ENCODE measurements at places on chromosomes 1 and 21.

DNA sequence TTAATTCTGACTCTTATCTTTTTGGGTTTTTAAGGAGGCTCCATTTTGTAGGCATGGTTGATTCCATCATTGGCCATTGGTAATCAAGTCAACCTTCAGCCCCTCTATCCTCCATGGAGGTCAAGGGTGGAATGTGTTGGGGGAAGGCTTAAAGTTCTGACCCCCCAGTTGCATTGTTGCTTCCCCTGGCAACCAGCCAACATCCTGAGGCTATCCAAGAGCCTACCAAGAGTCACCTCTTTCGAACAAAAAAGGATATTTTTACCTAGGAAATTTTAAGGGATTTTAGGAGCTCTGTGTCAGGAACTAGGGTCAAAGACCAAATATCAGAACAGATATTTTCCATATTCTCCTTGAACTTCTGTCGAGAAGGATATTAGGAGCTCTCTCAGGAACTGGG, 251.8 kb downstream of the RYR2 start:
- no peak for DNase-seq

DNA sequence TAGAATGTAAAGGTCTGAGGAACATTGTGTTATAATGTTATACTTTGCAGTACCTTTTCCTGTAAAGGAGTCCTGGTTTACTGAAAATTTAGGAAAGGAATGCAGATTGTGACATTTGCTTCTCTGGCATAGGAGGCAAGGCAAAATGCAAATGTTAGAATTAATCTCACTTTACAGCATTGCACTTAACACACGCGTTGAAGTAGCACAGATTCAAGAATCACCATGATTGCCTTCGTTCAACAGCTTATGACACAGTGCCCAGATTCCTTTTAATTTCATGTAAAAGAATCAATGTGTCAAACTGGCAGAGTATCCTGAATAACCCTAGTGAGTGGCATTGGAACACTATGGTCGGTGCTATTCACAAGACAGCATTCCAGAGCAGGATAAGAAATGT, 47.4 kb downstream of the RGS7 start:
- no peak for DNase-seq

- no peak for DNase-seq
Measured at GRCh38 chr1:166141969-166142368, 24.8 kb downstream of the FAM78B start.

DNA sequence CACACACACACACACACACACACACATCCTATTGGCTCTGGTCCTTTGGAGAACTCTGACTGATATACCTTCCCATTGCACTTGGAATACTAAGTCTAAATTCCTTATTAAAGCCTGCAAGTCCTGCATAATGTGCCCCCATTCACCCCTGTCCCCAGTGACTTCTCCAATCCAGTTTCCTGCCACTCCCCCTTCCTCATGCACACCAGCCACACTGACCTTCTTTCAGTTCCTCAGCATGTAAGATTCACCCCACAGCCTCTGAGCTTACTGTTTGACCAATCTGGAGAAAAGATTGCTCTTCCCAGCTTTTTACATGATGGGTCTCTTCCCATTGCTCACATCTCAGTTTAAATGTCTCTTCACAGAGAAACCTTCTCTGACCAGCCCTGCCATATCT, 146.6 kb downstream of the TBX15 start:
- DNase-seq, result no peak

DNA sequence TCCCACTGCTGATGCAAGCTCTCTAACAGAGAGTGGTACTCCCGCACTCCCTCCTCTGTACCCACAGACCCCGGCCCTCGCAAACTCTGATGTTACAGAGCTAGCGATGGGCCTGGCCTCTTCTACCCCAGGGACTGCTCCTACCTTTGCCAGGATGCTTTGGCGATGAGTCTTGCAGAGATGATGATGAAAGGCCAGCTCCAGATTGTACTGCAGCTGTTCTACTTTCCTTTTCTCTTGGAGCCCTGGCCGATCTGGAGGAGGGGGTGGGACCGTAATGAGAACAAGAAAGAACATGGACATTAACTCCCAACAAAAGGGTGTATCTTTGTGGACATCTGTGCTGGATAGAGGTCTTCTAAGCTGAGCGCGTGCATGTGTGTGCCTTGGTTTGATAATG, 6.0 kb upstream of the LINGO4 start:
- no peak for DNase-seq

GRCh38 chr1:34970829-34971228, 14.3 kb downstream of the TMEM35B start:
- DNase-seq, result no peak

GRCh38 chr1:228866468-228866867, 131.2 kb downstream of the RHOU start:
- DNase-seq, result no peak
